ENCODE measurements at places on chromosomes 3 and 15. TPM values are rescaled to one million over a fixed set of nuclear protein-coding genes. Genes with fewer than 3 reads are reported as not detected.

The CLRN1 gene
- total RNA-seq, result not detected

The SLC22A14 gene
- total RNA-seq, result 0.14 TPM

The ZPLD1 gene
- 0.07 TPM for total RNA-seq

The XCR1 gene
- total RNA-seq, result not detected

The SRPRB gene
- total RNA-seq, result 70.0 TPM

The ARHGEF26 gene
- total RNA-seq, result 0.13 TPM

The FGF7 gene
- total RNA-seq, result 0.14 TPM

The GP5 gene
- 0.07 TPM for total RNA-seq

The CAMK1 gene
- total RNA-seq, result 50.6 TPM

The TM4SF4 gene
- total RNA-seq, result not detected

The SMCO1 gene
- not detected for total RNA-seq

The SEMA4B gene
- 15.9 TPM for total RNA-seq

The SRP14 gene
- 266 TPM for total RNA-seq

The CD276 gene
- 39.8 TPM for total RNA-seq

The SYNPR gene
- not detected for total RNA-seq

The FBN1 gene
- 70.3 TPM for total RNA-seq

The CPOX gene
- total RNA-seq, result 25.6 TPM

The PDZRN3 gene
- not detected for total RNA-seq

Measured in pulmonary artery endothelial cell (primary cell).